ENCODE measurements at places on chromosomes 11 and 22.

GRCh38 chr11:69121021-69121420, 34.7 kb upstream of the SMIM38 start:
- DNase-seq = no peak

GRCh38 chr22:46113910-46114517, 36.3 kb upstream of the PPARA start:
- no peak for DNase-seq

DNA sequence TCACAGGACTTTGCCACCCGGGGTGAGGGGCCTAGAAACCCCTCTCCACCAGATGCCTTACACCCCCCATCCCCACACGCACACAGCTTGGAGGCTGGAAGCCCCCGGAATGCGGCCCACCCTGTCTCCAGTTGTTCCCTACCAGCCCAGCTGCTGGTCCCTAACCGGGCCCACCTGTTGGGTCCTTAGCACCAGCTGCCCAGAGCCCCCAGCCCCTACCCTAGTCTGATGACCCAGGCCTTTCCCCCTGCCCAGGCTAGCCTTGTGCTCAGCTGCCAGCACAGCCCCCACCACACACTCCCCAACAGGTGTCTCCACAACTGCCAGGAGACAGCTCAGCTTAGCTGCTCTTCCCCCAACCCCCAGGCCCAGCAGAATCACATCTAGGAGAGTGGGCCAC, 67.1 kb downstream of the CDKN1C start:
- DNase-seq = no peak

DNA sequence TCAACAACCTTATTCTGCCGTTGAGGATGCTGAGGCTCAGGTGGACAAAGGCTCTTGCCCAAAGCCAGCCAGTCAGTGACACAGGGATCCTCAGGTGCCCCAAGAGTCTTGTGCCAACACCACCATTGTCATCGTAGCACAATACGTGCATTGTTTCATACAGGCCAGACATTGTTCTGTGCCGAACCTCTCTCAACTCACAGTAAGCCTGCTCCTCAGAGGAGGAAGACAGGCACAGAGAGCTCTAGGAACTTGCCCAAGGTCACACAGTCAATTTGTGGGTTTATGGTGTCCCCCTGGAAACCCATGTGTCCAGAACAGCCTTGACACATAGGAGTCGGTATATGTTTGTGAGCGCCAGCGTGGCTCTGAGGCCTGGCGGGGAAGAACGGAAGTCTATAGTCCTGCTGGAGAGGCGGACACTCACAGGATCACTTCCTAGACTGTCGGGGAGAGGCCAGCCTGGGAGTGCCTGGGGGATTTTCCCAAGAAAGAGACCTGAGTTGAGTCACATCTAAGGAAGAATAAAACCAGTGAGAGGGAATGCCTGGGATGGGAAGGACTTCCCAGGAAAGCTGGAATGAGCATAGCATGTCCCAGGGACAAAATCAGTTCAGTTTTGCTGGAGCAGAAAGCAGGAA, 20.2 kb downstream of the LIF start:
- DNase-seq = no peak

DNA sequence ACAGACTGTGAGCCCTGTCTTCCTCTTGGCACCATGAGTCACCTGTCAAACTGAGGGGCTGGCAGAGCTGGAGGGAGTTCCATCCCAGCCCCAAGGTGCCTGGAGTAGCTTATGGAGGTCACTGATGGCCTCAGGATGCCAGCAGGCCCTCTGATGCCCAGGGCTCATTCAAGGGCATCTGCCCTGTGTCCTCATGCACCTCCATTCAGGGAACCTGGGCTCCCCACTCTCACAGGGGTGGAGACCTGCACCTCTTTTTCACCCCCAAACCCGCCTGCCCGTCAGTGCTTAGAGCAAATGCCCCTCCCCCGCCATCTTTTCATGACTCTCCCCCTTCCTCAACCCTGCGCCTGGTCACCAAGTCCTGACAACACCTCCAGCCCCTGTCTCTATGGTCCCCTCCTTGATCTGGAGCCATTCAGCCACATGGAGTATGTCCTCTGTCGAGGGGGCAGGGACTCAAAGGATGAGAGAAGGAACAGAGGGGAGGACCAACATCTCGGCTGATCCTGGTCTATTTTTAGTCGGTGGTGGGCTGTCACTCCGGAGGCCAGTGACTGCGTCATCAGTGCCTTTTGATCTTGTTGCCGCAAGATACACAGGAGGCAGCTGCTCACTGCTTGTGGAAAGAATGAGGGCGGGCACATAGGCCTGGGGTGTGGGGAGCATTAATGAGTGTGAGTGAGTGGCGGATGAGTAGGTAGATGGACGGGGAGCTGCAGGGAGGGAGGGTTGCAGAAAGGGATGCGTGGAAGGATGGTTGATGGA, 72.2 kb downstream of the CDKN1C start:
- DNase-seq = no peak

DNA sequence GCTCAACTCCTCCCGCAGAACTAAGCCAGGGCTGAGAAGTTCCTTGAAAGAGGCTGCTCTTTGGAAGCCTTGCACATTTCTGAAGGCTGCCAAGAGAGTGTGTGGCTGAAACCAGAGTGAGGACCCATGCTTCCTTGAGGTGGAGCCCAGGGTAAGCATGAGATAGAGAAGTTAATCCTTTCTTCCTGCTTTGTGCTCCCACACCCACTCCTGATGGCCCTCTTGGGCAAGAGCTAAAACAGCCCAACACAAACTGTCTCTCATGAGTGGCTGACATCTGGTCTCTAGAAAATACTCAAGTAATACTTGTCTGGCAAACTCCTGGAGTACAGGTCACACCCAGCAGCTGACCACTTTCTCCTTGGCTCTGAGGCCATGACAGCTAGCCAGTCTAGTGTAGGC, 523.7 kb downstream of the INSC start:
- no peak for DNase-seq

- no peak for DNase-seq
These were observed 17.1 kb downstream of the TTC12 start for GRCh38 chr11:113331441-113331840.

- DNase-seq = peak; percentile 88
These were observed 128.8 kb downstream of the SGSM3 start for GRCh38 chr22:40499209-40499623.

DNA sequence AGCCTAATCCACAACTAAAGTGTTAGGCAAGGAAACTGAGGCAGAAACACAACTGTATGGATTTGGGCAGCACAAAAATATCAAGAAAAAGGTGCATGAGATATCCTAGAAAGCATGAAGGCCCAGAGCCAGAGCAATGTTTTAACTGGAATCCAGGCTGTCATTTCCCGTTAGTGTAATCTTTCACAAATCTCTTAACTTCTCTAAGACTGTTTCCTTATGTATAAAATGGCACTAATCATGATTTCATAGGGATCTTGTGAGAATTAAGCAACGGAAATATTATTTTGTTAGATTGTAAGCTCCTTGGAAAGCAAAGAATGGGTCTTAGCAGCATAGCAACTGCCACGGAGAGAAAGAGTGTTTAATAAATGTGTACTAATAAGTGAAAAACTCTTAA, 14.7 kb upstream of the SYTL2 start:
- DNase-seq = no peak

DNA sequence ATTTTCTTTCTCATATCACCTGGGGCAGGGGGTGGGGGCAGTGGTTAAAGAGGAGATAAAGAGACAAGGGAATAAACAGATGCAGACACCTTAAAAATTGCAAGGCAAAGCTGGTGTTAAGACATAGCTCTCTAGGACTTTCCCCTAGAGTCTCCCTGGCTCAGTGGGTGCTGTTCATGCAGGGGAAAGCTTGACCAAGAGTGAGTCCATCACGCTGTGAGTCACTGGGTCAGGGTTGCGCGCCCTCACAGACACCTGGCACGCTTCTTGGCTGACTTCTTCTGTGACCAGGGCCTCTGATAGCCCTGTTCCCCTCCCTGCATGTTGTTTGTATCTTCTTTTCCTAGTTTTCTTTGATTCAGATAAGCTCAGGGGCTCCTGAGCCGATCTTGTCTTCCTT, 31.9 kb downstream of the COMMD9 start:
- DNase-seq = no peak

DNA sequence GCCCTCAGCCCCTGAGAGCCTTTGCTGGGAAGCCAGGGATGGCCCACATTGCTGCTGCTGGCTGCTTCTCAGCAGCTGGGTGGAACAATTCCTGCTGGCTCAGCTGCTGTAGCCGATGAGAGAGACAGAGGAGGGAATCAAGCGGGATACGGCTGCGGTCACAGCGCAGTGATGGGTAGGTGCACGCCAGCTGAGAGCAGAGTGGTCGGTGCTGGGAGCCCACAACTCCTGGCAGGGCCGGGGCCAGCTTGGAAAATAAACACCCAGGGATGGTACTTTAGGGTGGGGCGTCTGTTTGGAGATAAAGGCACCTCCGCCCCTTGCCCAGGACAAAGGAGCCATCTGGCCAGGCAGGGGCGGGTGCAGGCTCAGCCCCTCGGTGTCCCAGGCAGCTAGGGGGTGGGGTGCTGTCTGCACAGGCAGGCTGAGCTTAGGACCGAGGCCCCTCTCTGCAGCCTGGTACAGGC, 480.5 kb downstream of the MIAT start:
- DNase-seq = no peak
